Left kidney (tissue), 8 donors: ENCODE measurements at places on chromosomes 12 and 14.

DNA sequence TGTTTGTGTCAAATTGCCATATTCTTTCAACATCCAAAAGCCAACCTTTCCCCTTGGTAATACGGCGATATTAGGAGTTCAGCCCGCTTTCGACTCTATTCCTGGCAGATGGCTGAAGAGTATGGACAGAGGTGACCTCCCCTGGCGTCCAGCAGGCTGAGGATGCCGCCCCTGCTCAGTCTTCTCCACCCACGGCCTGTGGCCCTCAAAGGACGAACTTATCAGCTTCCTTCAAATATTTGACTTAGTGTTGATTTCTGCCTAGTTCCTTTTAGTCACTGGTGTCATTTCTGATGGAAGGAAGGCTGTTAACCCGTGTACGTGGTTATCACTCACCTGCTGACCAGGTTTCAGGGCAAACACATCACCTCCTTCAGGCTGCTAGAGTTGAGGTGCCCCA, 65.0 kb downstream of the TESC start:
- DNase-seq, result no peak

GRCh38 chr14:37098132-37098531, 74.3 kb downstream of the SLC25A21 start:
- DNase-seq, result no peak

DNA sequence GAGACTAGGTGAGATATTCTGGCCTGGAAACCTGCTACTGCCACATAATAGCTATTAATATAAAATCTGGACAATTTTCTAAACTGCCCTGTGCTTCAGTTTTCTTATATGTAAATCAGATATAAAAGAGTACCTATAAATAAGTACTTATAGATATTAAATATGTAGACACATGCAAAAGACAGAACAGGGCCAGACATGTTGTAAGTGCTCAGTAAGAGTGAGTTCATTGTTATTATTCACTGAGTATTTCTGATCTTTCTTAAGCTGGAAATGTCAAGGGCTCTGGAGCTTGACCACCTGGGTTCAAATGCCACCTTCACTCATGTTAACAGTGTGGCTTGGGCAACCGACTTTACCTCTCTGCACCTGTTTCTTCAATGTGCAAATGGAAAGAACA, 179.8 kb downstream of the GALC start:
- DNase-seq, result no peak

DNA sequence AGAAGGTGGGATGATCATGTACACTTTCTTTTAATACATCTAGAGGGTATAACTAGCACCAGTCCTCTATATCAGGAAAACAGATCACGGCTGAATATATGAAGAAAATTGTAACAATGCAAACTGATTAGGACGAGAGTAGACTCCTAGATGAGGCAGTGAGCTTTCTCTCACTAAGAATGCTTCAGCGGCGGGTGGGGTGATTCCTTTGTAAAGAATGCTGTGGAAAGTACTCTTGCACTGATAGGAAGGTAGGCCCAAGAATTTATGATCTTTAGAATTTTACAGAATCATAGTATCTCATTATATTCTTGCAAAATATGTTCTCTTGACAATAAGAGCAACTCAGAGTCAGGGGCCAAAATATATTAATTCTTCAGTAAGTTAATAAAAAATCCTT, 133.0 kb downstream of the LMNTD1 start:
- no peak for DNase-seq

GRCh38 chr12:124901003-124901402, 13.4 kb downstream of the UBC start:
- no peak for DNase-seq

DNA sequence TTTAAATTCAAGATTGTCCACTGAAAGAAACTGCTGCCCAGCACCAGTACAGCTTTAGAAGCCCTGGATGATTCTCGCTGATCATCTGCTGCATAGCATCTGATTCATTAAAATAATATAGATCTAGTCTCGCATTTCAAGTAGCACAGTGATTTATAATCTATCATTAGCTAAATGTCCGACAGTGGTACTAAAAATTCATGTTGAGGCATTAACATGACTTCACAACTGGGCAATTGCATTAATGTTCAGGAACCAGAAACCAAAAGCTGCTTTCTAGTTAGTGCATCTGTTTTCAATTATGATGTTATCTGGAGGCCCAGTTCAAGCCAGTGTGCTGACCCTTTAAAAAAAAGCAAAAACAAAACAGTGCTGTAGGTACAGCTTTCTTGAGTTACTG, 1987.2 kb upstream of the SEL1L start:
- DNase-seq, result peak; percentile 11

DNA sequence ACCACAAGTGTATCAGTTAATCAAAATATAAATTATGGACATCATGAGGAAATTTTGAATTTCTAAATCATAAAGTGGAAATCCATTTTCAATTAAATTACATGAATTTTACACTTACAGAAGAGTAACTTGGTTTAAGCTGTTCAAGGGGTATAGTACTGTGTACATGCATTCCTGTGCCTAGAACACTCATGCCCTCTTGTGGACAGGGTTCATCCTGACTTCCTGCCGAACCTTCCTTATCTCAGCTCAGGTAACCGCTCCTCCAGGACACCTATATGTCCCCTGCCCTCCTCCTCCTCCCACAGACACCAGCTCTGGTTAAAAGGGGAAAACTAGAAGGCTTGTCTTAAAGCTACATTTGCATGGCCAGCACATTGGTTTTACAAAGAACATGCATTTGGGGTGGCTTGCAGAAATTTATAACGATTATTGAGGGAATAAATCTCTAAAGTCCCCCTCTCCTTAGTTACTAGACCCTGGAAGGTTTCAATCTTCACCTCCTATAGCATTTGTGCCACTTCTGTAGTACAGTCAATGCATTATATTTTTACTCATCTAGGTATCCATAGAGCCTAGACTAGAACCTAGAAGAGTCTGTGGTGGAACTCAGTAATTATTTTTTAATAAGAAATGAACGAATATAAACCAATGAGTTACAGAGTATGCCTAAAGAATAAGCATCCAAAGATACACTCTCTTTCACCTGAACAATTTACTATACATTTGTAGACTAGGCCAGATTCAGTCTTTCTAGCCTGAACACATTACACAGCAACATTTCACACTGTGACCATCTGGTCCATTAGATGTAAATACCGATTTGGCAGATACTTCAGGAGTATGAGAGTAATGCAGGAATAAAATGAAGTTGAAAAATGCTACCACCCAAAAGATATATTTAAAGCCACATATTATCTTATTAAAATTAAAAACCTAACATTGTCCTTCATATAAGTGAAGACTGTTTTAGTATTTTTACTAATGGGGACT, 345.6 kb downstream of the PAWR start:
- DNase-seq, result peak; percentile 21

DNA sequence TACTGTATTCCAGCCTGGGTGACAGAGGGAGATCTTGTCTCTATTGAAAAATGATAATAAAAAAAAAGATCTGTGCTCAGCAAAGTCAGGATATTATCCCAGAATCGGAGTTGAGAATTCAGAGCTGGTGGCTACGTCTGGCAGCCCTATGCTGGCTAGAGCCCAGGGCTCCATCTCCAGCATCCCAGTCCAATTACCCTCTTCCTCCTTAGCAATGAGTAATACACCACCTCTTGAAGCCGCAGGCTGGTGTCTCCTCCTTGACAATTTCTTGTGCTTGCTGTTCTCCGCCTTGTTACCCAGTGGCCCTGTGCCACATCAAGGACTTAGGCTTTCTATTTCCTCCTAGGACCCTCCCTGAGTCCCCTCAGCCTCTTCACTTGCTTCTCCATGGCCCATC, 38.4 kb upstream of the DDX11 start:
- DNase-seq, result no peak

- no peak for DNase-seq
These were observed 19.7 kb upstream of the TDRD9 start for GRCh38 chr14:103908580-103908979.

DNA sequence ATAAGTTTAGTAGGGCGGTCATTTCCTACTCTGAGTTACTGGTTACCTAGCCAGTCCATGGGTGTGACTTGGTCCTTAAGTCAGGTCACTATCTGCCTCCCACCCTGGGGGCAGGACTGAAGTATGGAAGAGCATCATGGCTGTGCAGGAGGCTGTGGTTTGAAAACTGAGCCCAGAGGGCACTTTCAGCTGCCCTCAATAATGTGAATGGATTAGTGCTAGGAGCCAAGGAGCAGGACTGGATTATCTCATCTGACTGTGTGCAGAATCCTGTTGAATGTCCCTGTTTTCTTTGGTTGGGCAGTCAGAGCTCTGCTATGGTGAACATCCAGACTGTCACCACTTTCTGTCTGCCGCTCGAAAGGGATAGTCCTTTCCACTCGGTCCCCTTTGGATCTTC, 1.6 kb downstream of the ATXN7L3B start:
- no peak for DNase-seq

GRCh38 chr14:99067141-99067920, 204.7 kb downstream of the BCL11B start:
- DNase-seq, result no peak

- no peak for DNase-seq
These were observed 66.7 kb downstream of the RESF1 start for GRCh38 chr12:32025906-32026305.

DNA sequence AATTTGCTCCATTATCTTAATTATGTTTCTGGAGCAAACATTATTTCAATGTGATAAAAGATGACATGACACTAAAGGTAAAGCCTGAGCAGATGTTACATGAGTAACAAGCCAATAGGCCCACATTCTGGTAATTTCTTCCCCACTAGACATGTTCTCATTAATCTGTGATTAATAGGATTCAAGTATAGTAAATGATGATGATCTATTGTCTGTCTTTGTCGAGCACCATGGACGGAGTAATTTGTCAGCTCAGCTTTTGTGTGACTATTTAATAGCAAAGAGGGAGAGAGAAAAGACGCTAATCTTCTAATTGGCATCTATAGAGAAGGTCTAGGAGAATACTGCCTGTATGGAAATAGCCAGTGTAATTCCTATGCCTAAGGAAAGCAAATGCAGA, 62.2 kb upstream of the INSM2 start:
- DNase-seq, result no peak

GRCh38 chr14:102469261-102469660, 40.3 kb downstream of the ANKRD9 start:
- DNase-seq, result no peak

DNA sequence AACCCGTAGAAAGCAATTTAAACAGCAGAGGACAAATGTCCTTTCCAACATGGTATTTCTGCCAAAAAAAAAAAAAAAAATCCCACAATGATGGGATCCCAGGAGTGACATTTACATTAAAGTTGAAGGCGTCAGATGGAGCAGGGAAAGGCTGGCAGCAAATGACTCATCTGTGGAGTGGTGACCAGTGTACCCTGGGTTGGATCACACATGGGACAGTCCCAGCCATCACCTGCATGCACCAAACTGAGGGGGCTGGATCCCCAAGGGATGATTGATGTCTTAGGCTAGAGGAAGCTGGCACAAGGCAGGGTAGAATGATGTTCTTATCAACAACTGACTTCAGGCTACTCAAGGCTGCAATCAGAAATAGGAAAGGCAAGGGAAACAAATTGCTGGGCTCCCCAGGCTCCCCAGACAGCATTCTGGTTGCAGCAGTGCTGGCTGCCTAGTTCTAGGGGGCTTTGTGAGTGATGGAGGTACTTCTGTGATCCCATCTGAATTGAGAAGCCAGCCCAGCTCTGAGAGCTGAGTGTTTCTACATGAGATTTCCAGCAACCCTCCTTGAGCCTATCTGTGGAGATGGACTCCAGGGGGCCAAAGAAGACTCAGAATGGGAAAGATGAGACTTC, 117.9 kb downstream of the DPF3 start:
- no peak for DNase-seq

DNA sequence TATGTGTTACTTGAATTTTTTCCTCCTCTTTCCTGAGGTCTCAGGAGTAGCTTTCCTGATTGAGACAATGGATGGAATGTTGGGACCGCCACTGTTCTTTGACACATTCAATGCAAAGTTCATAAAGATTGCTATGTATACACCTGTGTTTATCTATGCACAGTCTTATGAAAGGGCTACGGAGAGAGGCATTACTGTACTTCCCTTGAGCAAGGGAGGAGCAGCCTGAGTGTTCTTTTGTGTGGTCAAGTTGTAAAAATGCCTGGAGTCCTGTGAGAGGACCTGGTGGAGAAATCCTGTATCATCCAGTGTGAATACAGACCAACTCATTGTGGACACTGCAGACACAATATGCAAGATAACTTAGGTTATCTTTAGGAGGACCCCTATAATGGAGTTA, 1.2 kb downstream of the SRGAP1 start:
- DNase-seq, result no peak

- DNase-seq, result peak; percentile 37
These were observed 806.3 kb downstream of the DIO2 start for GRCh38 chr14:79404874-79405511.

GRCh38 chr12:107340898-107341297, 247.5 kb upstream of the CRY1 start:
- DNase-seq, result no peak

DNA sequence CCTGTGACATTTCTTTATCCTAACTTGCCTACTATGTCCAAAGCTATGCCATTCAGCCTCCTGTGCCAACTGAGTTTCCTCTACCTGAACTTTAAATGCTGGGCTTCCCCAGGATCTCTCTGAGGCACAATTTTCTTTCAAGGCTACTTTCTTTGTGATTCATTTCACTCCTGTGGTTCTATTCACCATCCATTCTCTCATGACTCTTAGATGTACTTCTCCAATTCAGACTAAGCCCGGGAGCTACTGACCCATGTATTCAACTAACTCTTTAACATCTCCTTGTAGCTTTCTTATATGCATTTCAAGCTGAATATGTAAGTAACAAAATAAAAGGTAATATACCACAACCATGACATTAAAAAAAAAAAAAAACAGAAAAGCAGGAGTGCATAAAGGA, 738.9 kb upstream of the USP15 start:
- DNase-seq, result no peak

- no peak for DNase-seq
These were observed 10.2 kb downstream of the BAG5 start for GRCh38 chr14:103552011-103552845.

DNA sequence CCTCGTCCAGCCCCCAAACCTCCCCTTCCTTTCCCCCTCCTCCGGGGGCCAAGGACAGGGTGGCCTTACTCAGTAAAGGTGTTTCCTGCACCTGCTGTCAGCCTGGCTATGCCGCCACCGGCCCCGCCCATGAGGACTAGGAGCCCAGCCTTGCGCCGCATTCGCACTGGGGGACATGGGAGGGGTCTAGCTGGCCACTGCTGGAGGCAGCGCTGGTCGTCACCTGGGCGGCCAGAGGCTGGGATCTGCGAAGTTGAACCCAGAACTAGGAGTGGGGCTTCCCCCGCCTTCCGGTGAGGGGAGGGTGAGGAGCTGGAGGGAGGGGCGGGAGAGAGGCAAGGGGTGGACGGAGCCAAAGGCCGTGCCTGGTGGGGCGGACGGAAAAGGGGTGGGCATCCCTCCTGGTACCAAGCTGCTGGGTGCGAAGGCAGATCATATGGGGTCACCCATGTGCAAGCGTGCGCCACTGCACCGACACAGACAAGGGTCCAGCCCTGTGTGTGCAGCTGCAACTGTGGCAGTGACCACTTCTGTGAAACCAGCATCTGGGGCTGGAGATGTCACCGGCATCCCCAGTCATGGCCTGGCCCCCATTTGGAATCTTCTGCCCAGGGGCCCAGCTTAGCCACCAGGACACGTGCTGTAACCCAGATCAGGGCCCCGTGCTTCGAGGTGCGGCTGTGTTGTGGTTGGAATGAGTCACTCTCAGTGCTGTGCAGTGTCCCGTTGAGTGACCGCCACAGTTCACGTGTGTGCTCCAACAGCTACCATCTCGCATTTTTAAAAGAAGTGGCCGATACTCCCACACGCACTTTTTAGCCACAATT, 8.5 kb downstream of the AMN start:
- DNase-seq, result no peak

- DNase-seq, result no peak
These were observed 1.6 kb downstream of the RHOF start for GRCh38 chr12:121791671-121792551.

GRCh38 chr14:100547633-100548294, 39.5 kb downstream of the BEGAIN start:
- DNase-seq, result no peak
